Stimulated activated naive B cell treated with anti-CD40 and anti-IgM and Interleukin-4, amounts not matched to agents 10 μg/mL and 1 μg/mL and 100 μg/mL, for 72 hours (primary cell): ENCODE measurements at places on chromosomes 7 and 10.

DNA sequence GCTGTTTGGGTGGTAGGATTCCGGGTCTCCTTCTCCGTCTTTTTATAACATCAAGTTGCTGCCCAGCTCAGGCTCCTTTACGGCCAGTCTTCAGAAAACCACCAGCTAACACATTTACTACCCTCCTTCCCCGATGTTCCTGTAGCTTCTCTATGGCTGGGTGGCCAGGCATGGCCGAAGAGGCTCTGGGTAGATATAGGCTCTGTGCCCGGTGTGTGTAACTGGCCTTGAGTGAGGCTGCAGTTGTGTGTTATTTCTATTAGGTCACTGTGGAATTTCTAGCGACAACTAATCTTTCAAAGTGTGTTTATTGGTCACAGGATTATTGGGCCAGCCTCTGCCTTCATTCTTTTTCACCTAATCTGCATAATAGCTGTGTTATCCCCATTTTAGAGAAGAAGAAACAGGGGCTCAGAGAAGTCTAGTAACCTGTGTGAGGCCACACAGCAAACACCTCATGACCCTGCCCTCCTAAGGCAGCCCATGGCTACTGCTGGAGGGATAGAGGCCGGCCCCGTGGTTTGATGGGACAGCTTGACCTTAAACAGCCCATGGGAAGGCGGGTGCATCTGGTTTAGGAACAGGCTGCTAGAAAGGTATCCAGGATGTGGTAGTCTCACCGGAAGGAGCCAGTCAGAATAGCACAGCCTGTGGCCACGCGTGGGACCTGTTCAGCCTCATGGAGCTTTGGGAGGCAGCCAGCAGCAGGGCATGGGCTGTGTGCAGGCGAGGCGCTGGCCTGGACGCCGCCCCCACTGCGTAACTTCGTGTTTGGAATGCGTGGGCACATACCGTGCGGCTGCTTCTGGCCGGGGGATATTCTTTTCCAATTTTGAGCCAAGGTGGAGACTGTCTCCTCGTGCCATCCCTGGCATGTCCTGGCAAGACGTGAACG, 29.7 kb downstream of the HTRA1 start:
- peaks cover 52% of the 10 kb centered on the region for H3K27me3 ChIP-seq
- no peak for DNase-seq
- H3K4me1 ChIP-seq, result no peaks in the 10 kb centered on the region

DNA sequence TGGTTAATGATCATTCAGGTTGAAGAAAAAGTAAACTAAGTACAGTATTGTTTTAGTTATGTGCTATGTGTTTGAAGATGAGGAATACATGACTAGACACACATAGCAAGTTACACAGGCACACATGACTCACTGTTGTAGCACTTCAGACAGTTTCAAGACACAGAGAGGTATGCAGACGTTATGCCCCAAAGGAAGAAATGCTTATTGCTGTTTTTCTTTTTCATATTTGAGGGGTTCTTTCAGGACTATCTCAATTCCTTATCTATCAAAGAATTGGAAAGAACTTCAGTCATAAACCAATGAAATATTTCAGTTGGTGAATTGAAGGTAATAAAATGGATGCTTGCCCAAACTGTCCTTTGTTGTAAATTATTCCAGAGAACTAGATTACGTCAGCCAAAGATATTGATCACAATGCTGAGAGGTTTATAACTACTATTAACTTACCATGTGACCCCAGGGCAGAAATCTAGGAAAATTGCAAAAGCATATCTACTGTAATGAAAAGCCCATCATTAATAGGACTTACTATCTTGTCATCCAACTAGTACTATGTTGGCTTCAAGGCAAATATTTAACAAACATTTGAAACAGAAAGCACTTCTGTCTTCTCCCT, 61.2 kb upstream of the CAPZA2 start:
- H3K27me3 ChIP-seq, result peaks cover 14% of the 10 kb centered on the region
- no peak overlapping the region for H3K4me3 ChIP-seq
- peaks cover 8% of the 10 kb centered on the region for H3K4me1 ChIP-seq
- no peak overlapping the region for H3K27ac ChIP-seq
- no peak for DNase-seq

DNA sequence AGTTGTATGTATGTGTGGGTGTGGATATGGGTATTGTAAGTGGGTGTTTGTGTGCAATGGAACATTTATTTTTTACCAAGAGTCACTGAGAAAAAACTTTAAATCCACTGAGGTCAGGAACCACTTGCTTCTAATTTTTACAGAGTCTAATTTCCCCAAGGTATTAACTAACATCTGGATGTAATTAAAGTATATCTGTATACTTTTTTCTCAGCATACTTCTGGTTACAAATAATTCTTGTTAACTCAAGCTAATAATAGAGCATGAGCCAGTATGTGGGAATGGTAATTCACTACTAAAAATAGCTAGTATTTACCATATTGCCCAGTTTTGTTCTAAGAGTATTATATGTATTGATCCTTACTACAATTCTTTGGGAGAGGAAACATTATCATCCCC, 24.6 kb upstream of the STEAP4 start:
- H3K36me3 ChIP-seq, result no peaks in the 10 kb centered on the region
- H3K27ac ChIP-seq, result peak overlapping the region; percentile 57
- H3K27me3 ChIP-seq, result no peaks in the 10 kb centered on the region
- no peak overlapping the region for H3K4me3 ChIP-seq
- H3K4me1 ChIP-seq, result no peaks in the 10 kb centered on the region
- DNase-seq, result no peak

- DNase-seq, result peak; percentile 15
- no peak overlapping the region for H3K27ac ChIP-seq
- H3K27me3 ChIP-seq, result peaks cover under 1% of the 10 kb centered on the region
- H3K4me1 ChIP-seq, result no peaks in the 10 kb centered on the region
- no peak overlapping the region for H3K4me3 ChIP-seq
- no peaks in the 10 kb centered on the region for H3K36me3 ChIP-seq
Measured at GRCh38 chr10:6647811-6648526, 67.9 kb upstream of the PRKCQ start.

DNA sequence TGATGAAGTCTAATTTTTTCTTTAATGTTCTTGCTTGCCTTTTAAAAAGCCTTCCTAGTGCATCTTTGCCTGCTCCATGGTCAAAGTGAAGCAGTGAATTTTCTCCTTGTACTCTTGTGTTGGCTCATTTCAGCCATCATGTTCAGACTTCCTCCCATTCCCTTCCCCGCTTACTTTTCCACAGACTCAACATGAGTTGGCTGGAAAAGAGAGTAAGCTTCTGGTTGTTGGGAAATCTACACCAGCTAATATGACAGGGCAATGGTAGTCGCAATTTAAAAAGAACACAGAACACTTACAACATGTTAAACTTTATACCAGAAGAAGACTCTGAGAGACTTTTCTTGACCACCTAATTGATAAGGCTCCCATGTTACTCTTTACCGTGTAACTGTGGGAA, 24.3 kb upstream of the PDK4 start:
- H3K4me3 ChIP-seq, result no peak overlapping the region
- peaks cover 4% of the 10 kb centered on the region for H3K27me3 ChIP-seq
- H3K27ac ChIP-seq, result no peak overlapping the region
- H3K36me3 ChIP-seq, result peaks cover 3% of the 10 kb centered on the region
- peaks cover 14% of the 10 kb centered on the region for H3K4me1 ChIP-seq
